CMK (cell line): ENCODE measurements at places on chromosomes 6 and 20.

DNA sequence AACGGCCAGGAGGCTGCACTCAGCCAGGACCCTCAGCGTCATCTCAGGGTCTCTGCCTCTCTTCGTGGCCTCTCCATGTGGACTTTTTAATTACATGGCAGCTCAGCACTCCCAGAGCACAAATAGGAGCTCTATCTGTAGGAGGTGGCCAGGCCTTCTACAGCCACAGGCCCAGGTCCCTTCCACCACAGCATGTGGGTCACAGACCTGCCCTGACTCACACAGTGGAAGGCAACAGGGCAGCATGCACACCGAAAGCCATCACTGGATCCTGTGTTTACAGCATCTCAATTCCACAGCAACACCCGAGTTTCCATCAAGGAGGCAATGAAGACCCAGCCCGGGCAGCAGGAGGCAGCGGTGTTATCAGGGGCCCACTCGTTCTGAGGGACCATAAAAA lies 65.8 kb upstream of the CD93 start:
- DNase-seq: no peak

- no peak for DNase-seq
Observed at GRCh38 chr20:3166913-3167342, 6.4 kb downstream of the LZTS3 start.

GRCh38 chr6:20719980-20720379 lies 185.7 kb downstream of the CDKAL1 start:
- no peak for DNase-seq

DNA sequence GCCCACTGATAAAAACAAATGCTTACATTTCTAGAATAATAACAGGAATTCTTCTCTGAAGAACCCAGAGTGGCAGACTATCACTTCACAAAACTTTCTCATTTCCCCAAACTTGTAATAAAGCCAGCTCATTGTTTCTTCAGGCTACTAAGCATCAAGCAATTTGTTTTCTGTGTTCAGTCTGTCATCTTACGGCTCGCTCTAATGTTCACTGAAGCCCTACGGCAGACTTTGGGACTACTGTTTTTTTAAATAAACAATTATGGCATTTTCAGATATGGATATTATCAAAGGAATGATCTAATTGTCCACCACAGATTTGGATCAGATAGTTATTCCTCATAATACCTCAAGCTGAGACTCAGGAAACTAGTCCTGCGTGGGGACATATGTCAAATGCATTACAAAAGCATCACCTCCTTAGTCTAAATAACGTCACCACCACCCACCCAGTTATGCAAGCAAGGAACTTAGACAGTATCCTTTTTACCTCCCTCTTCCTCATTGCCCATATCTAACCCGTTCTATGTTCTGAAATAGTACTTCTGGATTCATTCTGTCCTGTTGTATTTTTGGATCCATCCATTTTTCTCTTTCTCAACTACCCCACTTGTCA lies 415.1 kb downstream of the PLCB1 start:
- DNase-seq: no peak

DNA sequence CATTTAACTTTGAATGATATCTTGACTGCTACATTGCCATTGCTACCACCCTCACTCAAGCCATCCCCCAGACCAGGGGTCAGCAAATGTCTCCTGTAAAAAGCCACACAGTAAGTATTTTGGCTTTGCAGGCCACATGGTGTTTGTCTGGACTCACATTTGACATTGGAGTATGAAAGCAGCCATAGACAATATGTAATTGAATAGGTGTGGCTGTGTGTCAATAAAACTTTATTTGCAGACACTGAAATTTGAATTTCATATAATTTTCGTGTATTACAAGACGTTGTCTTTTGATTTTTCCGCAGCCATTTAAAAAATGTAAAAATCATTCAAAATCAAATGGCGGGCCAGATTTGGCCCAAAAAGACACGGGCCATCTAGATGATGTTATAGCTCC lies 36.3 kb upstream of the OCSTAMP start:
- no peak for DNase-seq

GRCh38 chr20:25177890-25178321 lies 17.6 kb upstream of the ENTPD6 start:
- no peak for DNase-seq

- no peak for DNase-seq
Observed at GRCh38 chr20:62374331-62375152, 7.4 kb upstream of the LAMA5 start.

DNA sequence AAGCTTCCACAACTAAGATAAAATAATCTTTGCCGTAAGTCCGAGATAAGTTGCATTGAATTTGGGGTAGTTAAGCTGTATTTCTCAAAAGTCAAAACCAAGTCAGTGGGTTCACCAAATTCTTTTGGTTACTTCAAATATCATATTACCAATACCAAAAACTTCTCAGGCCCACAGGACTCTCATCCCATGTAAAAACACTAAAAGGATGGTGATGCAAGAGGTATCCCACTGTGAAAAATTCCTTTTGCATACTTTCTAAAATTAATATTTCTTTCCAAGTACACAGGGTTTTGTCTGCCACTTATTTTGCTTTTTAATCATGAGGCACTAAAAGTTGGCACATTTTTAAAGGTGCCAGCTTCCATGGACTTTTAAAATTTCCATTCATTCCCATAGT lies 151.3 kb downstream of the GJA10 start:
- no peak for DNase-seq

GRCh38 chr20:1118004-1118335 lies 432 bp upstream of the PSMF1 start:
- DNase-seq: no peak

DNA sequence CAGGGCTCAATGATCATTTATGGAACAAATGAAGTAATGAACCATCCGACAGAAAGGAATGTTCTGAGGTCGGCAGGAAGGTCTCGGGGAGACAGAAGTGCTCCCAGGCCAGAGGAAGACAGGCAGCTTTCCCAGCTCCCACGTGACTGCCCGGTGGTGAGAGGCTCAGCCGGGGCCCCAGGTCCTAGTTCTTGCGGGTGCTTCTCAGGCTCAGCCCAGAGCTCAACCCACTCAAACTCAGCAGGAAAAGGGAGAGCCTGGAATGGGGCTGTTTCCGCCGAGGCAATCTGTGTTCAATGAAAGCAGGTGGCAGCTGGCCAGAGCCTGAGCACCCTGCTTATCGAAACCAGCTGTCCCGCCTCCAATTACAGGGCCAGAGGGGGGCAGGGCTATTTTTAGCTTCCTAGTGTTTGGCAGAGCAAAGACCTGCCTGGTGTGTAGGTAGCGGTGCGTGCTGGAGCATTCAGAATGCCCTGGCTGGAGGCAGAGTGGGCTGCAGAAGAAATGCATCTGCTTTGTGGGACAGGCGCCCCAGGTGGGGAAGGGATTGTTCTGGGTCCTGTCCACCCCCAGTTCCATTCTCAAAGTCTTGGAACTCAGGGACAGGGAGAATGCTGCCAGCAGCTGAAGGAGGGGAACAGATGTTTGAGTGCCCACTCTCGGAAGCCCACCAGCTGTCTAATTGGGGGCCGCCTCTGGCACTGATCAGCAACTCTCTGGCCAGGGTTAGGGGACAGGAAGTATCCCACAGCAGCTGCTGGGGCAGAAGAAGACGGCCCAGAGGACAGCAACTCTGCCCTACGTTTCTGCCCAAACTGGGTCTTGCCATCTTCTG lies 145.1 kb downstream of the PREX1 start:
- no peak for DNase-seq

DNA sequence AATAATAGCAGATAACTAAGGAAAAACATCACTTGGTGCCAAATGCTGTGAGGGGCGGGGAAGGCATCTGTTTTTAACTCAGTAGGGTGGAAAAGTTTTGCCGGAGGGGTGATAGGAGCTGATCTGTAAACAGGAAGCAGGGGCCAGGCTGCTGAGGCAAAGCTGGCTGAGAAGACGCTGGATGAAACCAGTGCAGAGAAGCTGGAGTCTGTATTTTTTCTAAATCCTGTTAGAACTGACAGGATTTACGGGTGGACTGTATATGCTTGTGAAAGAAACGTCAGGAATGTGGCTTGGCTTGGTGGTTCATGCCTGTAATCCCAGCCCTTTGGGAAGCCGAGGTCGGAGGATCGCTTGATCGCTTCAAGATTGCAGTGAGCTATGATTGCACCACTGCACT lies 5.6 kb downstream of the PCMTD2 start:
- DNase-seq: no peak

DNA sequence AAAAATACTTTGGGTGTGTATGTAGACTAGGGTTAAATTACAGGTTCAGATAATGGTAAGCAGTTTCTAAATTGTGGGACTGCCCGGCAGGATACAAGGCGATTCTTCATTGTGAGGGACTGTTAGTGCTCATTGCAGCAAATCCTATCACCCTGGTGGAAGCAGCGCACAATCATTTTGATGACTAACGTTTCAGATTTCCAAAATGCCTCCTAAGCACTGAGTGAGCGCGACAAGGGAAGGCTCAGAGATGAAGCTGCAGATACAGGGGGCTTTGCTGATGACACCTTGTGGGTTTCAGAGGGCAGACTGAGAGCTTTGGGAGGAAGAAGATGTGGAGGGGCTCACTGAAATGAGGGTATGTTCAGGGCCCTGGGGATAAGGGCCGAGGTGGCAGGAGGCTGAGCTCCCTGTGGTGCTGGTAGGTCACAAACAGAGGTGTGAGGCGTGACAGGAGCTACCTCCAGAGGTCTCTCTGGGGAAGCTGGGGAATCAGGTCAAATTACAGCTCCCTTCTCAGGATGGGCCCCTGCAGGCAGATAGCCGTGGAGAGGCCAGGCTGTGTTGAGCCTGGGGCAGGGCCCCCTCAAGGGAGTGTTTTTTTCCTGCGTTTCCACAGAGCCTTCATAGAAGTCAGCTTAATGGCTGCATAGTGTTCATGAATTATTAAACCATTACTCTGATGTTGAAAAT lies 84.5 kb upstream of the FYN start:
- no peak for DNase-seq

GRCh38 chr20:49909499-49910339 lies 5.6 kb downstream of the SPATA2 start:
- DNase-seq: no peak

DNA sequence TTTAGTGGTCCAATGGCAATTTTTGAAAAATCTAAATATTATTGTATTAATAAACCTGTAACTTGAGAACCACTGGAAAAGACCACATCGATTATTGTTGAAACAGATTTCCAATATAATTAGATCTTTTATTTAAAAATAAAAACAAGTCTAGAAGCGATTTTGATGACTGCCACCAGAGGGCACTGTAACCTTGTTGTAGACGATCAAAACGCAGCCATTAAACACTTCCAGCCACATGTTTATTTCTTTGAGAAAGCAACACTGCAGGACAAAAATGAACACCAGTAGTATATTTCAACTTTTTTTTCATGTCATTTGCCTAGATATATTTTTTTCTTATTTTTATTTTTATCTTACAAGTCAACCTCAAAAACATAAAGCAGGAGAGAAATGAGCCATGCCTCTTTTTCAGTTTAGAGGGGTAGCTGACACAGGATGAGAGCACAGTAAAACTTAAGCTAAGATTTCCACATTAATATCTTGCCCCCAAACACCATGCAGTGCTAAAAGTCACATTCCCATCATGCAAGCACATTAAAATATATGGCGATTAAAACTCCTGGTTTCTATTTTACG lies 115.4 kb downstream of the OPRM1 start:
- DNase-seq: peak; percentile 32

GRCh38 chr6:108608453-108609275 lies 47.9 kb downstream of the FOXO3 start:
- no peak for DNase-seq

- no peak for DNase-seq
Observed at GRCh38 chr6:130466748-130467061, 100.9 kb downstream of the TMEM200A start.
